Thoracic aorta (tissue), 2 donors: ENCODE measurements at places on chromosomes 5 and 9.

DNA sequence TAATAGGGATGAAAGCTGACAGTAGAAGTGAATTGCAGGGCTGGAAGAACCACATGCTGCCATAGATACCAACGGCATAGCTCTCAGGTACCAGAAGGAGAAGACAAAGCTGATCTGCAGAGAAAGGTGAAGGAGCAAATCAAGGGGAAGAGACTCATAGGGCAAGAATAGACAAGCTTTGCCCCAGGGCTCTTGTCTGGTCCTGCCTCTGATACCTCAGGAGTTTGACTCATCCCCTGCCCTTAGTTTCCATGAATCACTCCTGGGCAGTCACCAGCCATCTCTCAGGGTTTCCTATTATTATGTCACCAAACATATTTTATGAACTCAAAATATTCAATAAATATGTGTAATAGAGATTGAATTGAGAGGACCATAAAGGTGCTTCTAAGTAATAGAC lies 800.9 kb downstream of the DNAH5 start:
- no peak for DNase-seq

DNA sequence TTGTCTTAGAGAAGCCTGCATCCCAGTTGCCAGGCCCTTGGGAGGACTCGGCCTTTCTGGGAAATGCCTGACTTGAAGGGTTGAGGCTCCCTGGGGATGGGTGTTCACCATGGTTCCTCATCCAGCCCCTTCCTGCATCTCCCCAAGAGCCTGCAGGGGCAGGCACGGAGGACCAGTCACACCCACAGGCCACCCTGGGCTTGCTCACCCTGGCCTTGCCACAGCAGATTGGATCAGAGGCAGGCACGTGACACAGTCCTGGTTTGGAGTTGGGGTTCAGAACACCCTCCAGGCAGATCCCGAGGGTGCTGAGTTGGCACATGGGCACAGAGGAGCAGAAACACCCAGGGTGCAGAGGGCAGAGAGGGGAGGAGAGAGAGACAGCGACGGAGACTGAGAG lies 286.1 kb downstream of the PBX3 start:
- no peak for DNase-seq

GRCh38 chr5:97670447-97670846 lies 487.4 kb upstream of the RIOK2 start:
- no peak for DNase-seq

GRCh38 chr5:133293960-133294359 lies 242.1 kb downstream of the HSPA4 start:
- DNase-seq: no peak

- DNase-seq: no peak
Measured at GRCh38 chr5:31767335-31768031, 128.6 kb downstream of the PDZD2 start.

DNA sequence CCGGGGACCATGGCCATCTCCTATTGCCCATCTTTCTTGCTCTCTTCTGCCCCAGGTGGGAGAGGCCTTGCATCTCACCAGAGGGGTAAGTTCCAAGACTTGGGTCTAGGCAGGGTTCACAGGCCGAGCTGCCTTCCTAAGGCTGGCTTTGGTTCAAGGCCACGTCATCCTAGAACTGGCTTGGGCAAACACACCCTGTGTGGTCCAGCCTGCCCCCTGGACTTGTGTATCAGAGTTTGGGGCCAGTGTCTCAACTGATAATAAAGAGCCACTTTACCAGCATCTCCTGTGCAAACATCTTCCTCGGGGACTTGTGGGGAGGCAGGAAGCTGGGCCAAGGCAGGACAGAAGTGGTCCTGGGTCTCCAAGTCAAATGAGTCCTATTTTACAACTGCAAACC lies 17.8 kb downstream of the BOD1 start:
- no peak for DNase-seq

- DNase-seq: no peak
Measured at GRCh38 chr5:96717874-96718273, 55.7 kb downstream of the CAST start.

DNA sequence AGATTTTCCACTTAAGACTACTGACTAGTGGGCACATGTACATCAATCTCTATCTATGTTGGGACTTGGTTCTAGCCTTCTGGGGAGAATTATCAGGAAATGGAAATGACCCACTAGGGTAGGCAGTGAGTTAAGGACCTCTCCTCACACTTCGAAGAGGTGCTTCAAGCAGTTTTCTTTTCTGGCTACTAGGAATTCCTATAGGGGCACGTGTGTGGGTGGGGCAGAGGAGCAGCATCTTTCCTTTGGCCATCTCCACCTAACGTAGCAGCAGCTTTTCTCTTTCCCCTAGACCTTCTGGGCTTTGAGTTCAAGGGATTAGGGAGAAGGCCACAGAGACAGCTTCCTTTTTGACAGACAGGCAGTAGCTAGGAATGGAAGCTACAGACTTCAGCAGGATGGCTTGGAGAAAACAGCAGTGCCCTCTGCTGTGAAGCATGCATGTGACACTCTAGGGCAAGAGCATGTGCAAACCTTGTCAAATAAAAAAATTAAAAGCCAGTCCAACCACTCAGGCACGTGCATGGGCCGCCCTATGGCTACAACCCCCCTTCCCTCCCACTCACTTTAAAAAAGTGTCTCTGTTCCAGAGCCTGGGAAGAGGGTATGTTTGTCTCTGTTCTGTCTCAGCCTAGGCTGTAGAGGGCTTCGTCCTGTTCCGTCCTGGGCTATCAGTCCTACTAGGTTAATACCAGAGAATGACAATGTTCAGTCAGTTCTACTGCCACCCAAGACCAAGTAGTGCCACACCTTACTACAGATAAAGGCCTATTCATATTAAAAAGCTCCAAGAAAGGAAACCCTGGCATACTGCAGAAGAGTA lies 8.7 kb upstream of the GFRA3 start:
- DNase-seq: no peak

DNA sequence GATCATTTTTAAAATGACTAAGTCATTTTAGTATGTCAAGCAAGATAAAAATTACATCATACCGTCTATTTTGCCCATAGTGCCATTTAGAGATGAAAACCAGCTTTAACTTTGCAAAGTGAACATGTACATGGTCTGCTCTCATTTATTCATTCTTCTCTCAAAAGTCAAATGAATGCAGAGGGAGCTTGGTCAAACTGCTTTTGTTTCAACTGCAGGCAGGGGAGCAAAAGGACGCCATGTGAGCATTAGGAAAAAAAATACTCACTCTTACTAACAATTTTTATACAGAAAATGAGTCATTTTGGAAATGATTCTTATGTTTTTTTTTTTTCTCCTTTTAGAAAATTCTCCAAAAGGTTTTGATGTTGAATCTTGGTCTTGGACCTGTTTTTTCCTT lies 15.7 kb downstream of the SCGB3A1 start:
- DNase-seq: no peak

- no peak for DNase-seq
Measured at GRCh38 chr5:76920491-76920890, 32.4 kb upstream of the CRHBP start.

- DNase-seq: no peak
Measured at GRCh38 chr9:133490865-133491655, 12.2 kb upstream of the SLC2A6 start.

DNA sequence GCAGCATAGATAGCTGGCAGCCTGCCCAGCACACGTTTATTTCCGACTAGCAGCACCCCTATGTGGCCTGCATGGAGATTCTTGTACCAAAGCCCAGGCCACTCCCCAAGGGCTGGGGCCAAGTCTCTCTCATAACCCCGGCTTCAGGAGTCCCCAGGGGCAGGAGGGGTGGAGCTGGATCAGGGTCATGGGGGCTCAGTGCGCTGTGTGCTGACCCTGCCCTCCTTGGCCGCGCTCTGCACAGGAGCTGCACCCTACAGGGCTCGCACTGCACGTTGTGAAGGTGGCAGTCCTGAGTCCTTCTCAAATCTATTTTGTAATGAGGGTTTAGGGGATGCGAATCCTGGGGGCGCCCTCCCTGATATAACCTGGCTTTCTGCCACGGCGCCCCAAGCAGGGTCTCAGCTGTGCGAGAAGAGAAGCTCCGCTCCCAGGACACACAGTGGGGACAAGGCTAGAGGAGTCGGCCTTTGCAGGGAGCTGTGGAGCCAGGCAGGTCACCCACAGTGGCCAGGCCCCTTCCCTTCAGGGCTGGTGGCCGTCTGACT lies 28.6 kb downstream of the NKD2 start:
- DNase-seq: no peak

GRCh38 chr5:665541-665955 lies 27.6 kb downstream of the TPPP start:
- DNase-seq: no peak

- no peak for DNase-seq
Measured at GRCh38 chr9:7901621-7902020, 102.0 kb upstream of the DMAC1 start.

DNA sequence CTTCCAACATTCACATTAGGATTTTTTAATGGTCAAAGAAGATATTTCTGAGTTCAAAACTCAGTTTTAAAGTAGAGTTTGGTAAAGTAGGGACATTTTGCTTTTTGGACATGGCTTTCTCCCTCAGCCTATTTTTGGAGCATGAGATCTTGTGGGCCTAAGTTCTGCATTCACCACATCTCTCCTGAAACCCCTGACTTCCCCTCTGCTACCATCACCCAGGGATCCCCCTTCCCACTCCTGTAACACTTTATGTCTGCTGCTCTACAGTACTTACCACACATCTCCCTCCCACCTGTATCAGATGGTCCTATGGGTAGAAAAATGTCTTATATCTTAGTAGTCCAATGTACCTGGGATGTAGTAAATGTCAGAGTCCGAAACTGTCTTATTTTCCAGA lies 48.2 kb upstream of the JAK2 start:
- DNase-seq: no peak

GRCh38 chr5:5658889-5659465 lies 236.5 kb downstream of the ICE1 start:
- DNase-seq: no peak

DNA sequence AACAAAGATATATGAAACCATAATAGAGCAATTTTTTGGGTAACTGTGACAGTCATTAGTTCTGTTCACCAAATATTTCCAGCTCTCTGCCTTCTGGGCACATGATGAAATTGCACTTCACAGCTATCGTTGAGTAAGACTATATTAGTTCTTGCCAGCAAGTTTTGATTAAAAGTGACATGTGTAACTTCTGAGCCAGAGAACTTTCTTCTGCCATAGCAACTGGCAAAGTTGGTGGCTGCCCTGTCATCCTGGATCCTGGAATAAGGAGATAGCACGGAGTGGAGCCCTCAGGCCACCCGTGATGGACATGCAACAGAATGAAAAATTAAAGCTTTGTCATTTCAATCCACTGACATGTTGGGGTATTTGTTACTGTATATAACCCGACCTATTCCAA lies 194.4 kb upstream of the VCAN start:
- DNase-seq: no peak

- DNase-seq: no peak
Measured at GRCh38 chr5:115599502-115599901, 2.8 kb downstream of the TICAM2 start.

GRCh38 chr5:116365006-116365496 lies 209.6 kb downstream of the SEMA6A start:
- no peak for DNase-seq

- no peak for DNase-seq
Measured at GRCh38 chr9:250039-250438, 35.4 kb downstream of the DOCK8 start.

DNA sequence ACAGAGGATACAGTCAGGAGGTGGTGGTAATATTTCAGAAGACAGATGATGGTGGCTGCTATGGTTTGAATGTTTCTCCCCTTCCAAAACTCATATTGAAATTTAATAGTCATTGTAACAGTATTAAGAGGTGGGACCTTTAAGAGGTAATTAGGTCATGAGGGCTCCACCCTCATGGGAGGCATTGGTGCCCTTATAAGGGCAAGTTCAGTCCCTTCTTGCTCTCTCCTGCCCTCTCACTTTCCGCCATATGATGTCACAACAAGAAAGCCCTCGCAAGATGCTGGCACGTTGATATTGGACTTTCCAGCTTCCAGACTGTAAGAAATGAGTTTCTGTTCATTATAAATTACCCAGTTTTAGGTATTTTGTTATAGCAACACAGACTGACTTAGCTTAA lies 274.9 kb downstream of the PDE4D start:
- DNase-seq: no peak

DNA sequence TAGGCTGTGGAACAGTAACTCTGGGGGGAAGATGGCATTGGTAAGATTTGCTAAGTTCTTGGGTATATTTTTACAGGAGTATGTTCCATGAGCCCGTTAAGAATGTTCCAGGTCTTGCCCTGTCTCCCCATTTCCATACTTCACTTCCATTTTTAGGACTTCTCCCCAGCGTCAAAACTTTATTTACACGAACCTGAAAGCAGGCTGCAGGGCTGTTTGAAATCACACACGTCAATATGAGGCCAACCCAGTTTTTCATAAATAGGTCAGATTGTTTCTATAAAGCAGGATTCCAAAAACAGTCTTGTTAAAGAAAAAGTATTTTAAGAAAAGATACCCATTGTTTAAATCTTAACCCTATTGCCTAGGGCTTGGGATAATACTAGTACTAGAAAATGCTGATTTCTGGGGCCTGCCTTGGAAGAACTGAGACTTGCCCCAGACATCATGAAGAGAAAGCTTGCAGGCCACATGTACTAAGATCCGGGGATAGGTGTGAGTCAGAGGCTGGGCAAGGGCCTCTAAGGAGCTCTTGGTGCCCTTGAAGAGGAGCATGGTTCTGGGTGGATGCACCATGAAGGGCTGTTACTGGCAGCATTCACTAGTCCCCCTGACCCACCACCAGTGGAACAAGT lies 24.2 kb downstream of the TRIO start:
- DNase-seq: no peak

GRCh38 chr9:34559624-34560455 lies 29.7 kb downstream of the CNTFR start:
- DNase-seq: no peak

GRCh38 chr9:91207397-91207728 lies 154.4 kb downstream of the AUH start:
- DNase-seq: no peak

- DNase-seq: no peak
Measured at GRCh38 chr9:89543621-89544278, 45.8 kb upstream of the SEMA4D start.
